ENCODE measurements at places on chromosomes 16 and 17.

GRCh38 chr16:4733747-4734062 lies 366 bp downstream of the ANKS3 start:
- peak; percentile 49 for DNase-seq

- DNase-seq: peak; percentile 90
Observed at GRCh38 chr16:89115216-89115861, 21.7 kb downstream of the ACSF3 start.

GRCh38 chr16:4746215-4746614 lies 11.9 kb downstream of the DNAAF8 start:
- no peak for DNase-seq

GRCh38 chr16:57145046-57146021 lies 40.5 kb downstream of the PSME3IP1 start:
- no peak for DNase-seq

- no peak for DNase-seq
Observed at GRCh38 chr17:46053911-46054534, 55.0 kb downstream of the STH start.

DNA sequence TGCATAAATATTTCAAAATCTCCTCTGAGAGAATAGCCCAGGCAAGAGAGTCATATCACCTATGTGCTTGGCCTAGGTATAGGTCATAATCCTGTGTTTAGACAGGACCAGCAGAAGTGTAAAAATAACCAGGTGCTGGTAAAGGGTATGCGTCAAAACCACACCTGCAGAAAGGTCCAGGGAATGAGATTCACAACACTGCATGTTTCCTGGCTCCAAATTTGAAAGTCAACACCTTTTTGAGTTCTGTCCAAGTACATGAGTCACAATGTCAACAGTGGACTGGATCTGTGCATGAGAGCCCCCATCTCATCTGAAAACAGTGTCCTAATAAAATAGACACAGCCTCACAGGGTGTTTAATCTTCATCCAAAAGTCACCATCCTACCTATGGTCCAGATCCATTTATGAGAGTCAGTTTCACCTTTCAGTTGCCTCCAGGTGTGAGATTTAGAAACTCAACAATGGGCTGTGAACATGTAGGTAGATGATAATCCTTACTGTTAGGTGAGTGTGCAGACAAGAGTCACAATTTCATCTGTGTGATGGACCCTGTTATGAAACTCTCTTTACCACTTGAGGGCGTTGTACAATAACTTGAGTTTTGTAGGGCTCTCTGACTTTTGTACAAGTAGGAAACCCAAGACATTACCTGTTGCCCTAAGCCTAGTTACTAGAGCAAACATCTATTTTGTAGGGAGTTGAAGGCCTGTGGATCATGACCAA lies 2100.7 kb downstream of the TP53TG3F start:
- DNase-seq: no peak

DNA sequence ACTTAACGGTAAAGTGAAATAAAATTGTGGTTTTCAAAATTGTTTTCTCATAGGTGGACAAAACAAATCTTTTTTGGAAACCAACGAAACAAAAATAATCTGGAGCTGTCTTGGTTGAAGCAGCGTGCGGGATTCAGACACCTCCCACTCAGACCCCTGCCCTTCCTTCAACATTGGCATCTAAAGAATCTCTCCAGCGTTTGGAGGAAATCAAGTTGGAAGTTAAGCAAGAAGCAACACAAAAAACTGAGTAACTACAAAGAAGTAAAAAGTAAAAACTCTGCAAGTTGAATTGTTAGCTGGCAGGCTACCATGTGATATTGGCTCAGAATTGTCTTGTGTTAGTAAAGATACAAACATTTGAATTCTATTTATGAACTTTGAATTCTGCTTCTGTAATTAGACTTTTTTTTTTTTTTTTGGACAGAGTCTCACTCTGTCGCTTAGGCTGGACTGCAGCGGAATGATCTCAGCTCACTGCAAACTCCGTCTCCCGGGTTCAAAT lies 361.0 kb upstream of the PMFBP1 start:
- DNase-seq: no peak

GRCh38 chr16:11681976-11682654 lies 13.9 kb downstream of the SNN start:
- DNase-seq: no peak

GRCh38 chr17:7767405-7768021 lies 50.0 kb downstream of the DNAH2 start:
- no peak for DNase-seq

GRCh38 chr17:10059684-10060211 lies 138.7 kb downstream of the GAS7 start:
- DNase-seq: no peak

GRCh38 chr16:10322723-10323527 lies 62.9 kb upstream of the ATF7IP2 start:
- no peak for DNase-seq

DNA sequence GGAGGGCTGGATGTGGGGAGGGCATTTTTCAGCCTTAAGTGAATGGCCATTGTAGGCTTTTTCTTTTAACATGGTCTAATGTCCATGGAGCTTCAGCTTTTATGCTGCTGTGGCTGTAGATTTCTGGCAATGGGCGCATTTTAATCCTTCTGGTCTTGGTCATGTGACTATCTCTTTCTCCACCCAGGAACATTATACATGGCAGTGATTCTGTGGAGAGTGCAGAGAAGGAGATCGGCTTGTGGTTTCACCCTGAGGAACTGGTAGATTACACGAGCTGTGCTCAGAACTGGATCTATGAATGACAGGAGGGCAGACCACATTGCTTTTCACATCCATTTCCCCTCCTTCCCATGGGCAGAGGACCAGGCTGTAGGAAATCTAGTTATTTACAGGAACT lies 4.7 kb upstream of the NME2 start:
- DNase-seq: no peak

DNA sequence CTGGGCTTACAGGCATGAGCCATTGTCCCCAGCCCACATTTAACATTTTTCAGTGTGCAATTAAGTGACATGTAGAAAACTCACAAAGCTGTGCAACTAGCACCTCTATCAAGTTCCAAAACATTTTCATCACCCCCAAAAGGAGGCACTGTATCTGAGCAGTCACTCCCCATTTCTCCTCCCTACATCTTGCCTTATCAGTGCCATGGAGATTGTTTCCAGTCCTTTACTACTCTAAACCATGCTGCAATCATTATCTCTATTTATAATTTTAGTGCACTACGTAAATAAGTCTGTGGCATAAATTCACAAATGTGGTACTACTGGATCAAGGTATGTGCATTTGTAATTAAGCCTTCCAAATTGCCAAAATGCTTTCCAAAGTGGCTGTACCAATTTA lies 7.6 kb downstream of the MRPS23 start:
- no peak for DNase-seq

- DNase-seq: no peak
Observed at GRCh38 chr17:60525328-60525684, 736 bp downstream of the APPBP2 start.

DNA sequence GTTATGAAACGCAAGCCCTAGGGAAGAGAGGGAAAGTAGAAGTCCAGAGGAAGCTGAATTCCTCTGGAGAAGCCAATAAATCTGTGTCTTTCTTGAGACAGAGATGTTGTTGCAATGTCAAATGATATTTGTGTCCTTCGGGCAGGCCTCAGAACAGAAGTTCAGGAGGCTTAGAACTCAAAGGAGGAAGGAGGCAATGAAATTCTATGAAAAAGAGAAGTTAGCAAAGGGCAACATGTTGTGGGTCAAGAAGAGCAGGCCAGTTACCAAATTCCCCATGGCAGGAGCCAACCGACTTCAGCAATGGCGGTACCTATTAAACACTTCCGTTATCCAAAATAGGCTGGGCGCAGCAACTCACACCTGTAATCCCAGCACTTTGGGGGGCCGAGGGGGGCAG lies 109.0 kb upstream of the DHX40 start:
- no peak for DNase-seq

DNA sequence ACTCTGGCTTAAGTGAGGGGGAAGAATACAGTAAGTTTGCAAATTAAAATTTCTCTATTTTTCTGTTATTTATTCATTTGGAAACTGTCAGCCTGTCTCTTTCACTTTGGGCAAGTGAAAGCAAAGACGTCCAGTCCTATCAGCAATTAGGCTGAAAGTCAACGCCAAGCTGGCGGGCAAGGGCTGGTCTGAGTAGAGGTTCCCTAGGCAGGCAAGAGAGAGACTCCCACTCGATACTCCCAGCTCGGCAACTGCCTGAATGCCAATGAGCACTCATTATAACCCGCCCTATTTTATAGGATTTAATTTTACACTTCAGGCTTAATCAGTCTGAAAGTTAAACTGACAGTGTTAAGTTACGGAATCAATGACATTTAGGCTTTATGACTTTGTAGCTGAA lies 14.3 kb upstream of the SLC38A8 start:
- no peak for DNase-seq

GRCh38 chr17:70447588-70447987 lies 278.3 kb downstream of the KCNJ2 start:
- no peak for DNase-seq

GRCh38 chr16:17972460-17972943 lies 364.0 kb downstream of the NPIPA8 start:
- DNase-seq: no peak

GRCh38 chr17:10777131-10777807 lies 26.6 kb downstream of the TMEM238L start:
- no peak for DNase-seq

DNA sequence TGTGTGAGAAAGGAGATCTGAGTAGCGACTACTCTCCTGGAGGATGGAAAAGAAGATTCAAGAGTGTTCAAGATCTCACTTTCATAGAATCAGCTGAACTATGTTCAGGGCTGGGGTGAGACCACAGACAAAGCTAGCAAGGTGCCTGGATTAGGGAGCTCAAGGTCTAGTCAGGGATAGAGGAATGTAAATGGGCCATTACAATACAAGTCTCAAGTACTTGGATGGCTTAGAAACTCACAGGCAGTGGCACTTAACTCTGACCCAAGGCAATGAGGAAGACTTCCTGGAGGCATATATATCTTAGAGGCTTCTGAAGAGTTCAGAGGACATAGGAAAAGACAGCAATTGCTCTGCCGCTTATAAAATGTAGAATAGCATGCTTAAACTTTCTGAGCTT lies 184.9 kb upstream of the CDH11 start:
- DNase-seq: no peak

- no peak for DNase-seq
Observed at GRCh38 chr16:87393680-87394055, 1.5 kb downstream of the MAP1LC3B start.

- DNase-seq: no peak
Observed at GRCh38 chr17:55704401-55704800, 18.3 kb downstream of the TMEM100 start.

- DNase-seq: no peak
Observed at GRCh38 chr16:79294568-79294967, 306.0 kb downstream of the MAF start.

Data from activated CD4-positive, alpha-beta T cell treated with anti-CD3 and anti-CD28 coated beads for 48 hours (primary cell).